ENCODE measurements at places on chromosomes 1 and 21.

- no peak for DNase-seq
Measured at GRCh38 chr21:45078371-45078770, 4.0 kb downstream of the ADARB1 start.

DNA sequence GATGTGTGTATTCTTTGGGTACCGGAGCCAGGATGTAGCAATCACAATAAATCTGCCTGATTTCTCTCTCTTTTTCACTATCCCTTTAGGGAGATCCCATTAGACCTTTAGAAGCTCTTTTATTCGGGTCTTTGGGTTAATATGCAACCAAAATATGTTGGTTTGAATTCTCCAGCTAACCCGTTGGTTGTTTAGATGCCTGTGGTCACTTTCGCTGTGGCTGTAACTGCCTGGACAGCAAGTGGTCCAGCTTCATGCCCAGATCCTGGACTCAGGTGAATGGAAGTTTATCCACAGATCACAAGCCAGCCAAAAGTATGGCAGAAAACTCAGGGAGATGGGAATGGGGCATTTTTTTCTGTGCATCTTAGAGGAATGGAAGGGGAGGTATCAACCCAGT, 12.3 kb downstream of the KAZN start:
- no peak for DNase-seq

DNA sequence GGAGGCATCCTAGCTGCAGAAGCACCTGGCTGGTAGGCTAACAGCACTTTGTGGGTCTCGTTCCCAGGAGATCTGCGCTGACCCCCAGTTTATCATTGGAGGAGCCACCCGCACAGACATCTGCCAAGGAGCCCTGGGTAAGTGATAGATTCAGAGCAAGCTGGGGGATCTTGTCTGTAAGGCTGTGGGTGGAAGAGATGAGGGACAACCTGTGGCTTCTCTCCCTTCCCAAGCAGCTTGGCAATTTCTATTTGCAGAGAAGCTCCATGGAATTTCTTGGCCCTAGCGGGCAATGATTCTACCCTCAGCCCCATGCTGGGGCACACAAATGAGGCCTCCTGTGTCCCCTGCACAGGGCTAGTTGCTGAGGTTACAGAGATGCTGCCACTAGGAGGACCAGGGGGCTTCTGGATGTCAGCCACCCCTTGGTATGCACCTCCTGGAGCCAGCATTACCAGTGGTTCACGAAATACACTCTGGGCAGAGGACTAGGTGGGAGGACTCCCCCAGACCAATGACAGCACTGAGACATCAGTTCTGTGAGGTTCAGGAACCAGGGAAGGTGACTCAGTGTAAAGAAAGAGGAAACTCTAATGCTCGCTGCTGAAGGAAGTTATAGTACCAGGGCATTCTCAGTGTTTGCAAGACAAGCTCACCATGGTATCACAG, 5.5 kb downstream of the CAPN2 start:
- no peak for DNase-seq

DNA sequence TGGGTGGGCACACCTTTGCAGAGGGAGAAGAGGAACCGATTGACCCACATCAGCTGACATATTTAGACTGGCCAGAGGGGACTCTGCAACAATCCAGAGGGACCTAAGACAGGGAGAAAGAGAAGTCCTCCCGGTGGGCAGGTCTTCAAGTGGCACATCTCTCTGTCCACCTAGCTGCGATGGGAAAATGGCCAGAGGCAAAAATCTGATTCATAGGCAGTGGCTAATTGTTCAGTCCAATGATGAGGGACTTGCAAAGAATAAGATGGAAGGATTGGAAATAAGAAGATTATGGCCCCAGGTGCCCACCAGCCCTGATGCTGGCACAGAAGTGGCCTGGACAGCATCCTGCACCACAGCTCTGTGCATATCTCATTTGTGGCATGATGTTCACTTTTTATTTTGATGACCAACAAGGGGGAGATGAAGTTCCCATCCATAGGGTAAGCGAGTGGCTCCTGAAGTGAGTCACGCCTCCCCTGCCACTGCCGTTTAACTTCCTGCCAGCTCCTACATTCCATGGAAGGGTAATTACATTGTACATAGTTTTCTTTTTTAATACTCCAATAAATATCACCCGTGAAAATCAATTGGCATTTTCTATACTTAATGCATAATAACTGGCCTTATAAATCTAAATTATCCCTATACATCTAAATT, 659.6 kb downstream of the MATN1 start:
- no peak for DNase-seq

DNA sequence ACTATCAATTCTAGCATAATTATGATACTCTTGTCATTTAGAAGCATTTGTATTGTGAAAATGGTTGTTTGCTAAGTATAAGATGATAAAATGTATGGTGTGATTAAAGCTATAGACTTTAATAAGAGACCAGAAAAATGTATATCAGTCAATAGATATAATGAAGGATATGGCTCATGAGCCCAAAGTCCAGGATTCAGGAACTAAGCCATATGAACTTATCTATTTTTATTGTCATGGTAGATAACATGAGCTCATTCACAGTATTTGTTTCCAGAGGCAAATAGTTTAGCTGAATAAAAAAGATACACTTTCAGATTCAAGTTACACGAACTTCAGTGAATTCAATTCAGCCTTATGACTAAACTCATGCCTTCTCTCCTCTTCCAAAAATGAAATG, 32.7 kb downstream of the PRDX6 start:
- DNase-seq = no peak

DNA sequence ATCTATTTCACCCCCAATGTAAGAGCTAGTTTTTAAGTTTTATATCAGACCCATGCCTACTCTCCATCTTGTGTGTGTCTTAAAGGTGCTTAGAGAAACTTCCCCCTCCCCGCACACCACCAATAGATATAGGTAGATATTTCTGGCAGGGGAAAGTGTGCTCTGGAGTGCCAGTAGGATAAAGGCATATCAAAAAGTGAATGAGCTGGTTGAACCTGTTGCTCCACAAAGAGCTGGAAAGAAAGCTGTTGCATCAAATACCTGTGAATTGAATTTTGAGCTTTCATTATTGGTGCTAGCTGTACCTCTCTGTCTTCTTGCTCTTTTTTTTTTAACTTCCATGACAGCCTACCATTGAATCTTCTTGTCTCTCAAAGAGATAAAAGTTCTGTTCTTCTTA, 32.8 kb downstream of the ARID1A start:
- DNase-seq = no peak

DNA sequence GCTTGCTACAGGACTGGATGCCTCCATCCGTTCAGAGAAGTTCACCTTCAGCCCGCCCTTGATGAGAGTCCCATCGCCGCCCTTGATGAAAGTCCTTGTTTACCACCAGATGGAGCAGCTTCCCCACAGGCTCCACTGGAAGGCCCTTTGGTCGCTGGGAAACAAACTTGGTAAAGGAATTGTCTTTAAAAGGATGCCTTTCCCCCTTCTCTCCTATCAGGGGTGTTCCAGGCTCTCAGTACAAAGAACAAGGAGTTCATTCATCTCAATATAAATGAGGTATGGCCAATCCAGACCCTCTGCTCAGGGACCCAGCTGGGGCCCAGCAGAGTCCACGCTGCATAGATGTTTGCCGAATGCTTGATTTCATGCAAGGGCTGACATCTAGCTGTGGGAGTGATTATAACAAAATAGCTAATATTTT, 50.8 kb downstream of the CAPN9 start:
- no peak for DNase-seq

GRCh38 chr1:40042341-40042740, 1.8 kb downstream of the CAP1 start:
- no peak for DNase-seq

GRCh38 chr1:238649200-238649599, 737.2 kb upstream of the CHRM3 start:
- no peak for DNase-seq

DNA sequence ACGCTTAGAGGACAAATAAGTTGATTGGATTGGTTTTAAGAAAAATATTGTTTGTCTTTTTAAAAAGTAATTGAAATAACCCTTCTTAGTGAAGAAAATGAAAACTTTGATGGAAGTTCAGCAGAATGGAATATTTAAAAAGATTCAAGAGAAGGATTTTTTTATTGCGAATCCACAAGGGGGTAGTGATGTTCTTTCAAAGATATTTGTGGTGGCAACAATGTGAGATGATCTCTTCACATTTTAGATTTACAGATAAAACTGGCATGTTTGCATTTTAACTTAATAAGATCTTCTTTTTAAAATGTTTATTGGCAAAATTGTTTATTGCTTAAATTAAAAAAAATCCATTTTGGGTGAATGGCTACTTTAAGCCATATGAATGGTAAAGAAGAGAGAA, 8.9 kb downstream of the CAMTA1 start:
- no peak for DNase-seq

DNA sequence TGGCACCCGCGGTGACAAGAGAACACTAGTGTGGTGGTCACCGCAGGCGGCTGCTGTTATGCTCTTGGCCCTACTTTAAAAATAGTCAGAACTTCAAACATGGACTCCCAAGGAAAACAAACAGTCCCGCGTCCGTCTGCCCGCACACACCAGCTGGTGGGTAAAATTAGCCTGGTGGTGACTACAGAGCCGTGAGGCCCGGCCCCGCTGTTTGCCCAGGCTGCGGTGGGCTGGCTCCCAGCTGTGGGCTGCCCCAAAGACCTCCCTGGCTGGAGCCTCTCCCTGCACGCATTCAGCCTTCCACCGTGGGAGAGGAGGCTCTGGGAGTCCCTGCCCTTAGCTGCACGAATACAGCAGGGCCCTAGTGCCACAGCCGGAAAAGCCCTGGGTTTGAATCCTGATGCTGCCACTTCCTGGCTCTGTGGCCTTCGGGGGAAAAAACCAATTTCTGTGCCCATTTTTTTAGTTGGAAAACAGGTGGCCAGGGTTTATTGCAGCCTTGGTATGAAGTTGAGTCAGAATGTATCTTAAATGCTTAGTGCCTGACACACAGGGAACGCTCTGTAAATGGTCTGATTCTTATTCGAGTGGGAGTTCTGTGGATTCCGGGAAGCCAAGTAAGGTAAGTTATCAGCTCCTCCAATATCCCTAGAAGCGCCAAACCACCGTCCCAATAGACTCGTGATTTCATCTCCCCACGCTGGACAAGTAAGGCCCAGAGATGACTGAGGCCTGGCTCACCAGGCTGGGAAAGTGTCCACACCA, 58.2 kb downstream of the ALPL start:
- DNase-seq = no peak

DNA sequence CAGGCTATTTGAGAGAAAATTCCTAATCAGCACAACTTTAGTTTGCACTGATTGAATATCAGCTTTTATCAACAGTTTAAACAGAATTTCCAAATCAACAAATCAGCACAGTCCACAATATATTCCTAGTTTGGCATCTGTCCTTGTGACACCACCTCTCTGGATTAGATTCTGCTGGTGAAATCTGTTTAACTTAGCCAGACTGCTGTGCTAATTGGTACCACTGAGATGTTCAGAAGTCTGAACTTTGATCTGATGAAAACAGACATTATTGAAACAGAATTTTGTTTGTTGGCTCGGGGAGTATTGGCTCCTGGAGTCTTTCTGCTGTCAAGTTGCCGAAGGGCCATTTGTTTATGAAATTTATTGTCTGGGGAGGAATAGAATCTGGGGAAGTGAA, 17.0 kb upstream of the NGF start:
- no peak for DNase-seq

DNA sequence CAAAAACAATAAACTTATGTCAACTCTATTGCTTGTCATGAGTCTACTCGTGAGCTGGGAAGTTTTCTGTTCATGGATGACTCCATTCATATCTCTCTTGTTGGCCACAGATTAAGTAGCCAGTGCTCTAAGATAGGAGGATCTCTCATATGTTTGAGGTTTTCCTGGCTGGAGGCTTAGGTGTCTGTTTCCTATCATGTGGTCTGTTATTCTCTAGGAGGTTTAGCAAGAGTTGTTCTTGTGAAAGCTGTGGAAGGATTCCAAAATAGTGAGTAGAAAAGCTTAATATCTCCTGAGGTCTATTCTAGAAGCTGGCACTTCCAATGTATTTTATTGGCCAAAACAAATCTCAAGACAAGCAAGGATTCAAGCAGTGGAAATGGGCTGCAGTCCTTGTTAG, 5.8 kb upstream of the KRTAP20-2 start:
- DNase-seq = no peak

GRCh38 chr1:230211436-230212145, 144.6 kb downstream of the GALNT2 start:
- DNase-seq = no peak

- no peak for DNase-seq
Measured at GRCh38 chr1:153963850-153964331, 554 bp upstream of the SLC39A1 start.

- DNase-seq = no peak
Measured at GRCh38 chr1:204859861-204860267, 10.8 kb upstream of the NFASC start.

GRCh38 chr1:110174961-110175360, 24.7 kb downstream of the SLC6A17 start:
- no peak for DNase-seq

DNA sequence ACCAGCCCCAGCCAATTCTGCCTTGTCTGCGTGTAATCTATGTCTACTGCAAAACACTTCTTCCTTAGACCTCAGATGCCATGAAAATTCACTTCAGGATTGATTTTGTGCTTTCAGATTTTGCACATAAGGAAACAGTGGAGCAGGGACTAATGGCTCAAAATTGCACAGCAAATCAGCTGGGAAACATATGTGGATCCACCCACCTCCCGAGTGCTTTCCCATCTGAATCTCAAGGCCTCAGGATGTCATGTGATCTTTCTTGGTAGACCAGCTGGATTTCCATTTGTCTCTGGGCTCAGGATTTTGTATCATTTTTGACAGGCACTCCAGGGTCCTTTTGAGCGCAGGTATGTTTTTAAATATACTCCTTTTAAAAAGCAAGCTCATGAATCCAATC, 158.6 kb downstream of the MIS18A start:
- DNase-seq = no peak
